T-helper 2 cell treated with Interferon-gamma antibody and Interleukin-4, amounts not matched to agents 100 ng/mL and 5 ng/mL, for 36 hours (primary cell): ENCODE measurements at places on chromosomes 2 and 18. TPM values are rescaled to one million over a fixed set of nuclear protein-coding genes. Genes with fewer than 3 reads are reported as not detected.

ZNF396 gene
- 0.45 and 0.52 TPM in 2 replicates for total RNA-seq

OR6B2 gene
- not detected in 2 replicates for total RNA-seq

MYO7B gene
- total RNA-seq, result 1.6 and 1.7 TPM in 2 replicates

SLC19A3 gene
- not detected in 2 replicates for total RNA-seq

ADD2 gene
- total RNA-seq, result 3.4 and 4.0 TPM in 2 replicates

KIF5C gene
- 12.5 and 12.8 TPM in 2 replicates for total RNA-seq

CKAP2L gene
- 43.2 and 49.6 TPM in 2 replicates for total RNA-seq

EDAR gene
- total RNA-seq, result not detected in 2 replicates

CBLN2 gene
- total RNA-seq, result not detected in 2 replicates

TGFA gene
- 0.07 TPM in 1 of 2 replicates, not detected in the other for total RNA-seq
